Common myeloid progenitor, CD34-positive (primary cell): ENCODE measurements at places on chromosomes 7 and 10.

DNA sequence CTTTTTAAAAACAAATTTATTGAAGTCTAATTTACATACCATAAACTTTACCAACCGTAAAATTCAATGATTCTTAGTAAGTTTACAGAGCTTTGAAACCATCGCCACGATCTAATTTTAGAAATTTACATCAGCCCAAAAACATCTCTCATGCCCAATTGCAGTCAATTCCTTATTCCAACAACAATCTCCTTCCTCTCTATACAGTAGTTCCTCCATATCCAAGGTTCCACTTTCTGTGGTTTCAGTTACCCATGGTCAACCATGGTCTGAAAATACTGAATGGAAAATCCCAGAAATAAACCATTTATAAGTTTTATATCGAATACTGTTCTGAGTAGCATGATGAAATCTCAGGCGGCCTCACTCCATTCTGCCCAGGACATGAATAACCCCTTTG lies 183.4 kb upstream of the ADCY1 start:
- no peak for DNase-seq

GRCh38 chr10:129963641-129964501 lies at the start of gene EBF3:
TSS of gene EBF3 (minus strand) at chr10:129964274. CDS start at chr10:129963768, 506 bp downstream.
- DNase-seq: peak; percentile 69

- DNase-seq: peak; percentile 82
These were observed 81.9 kb upstream of the C1GALT1 start for GRCh38 chr7:7100432-7100849.

GRCh38 chr10:66982792-66983474 lies 57.1 kb downstream of the LRRTM3 start:
- DNase-seq: no peak

DNA sequence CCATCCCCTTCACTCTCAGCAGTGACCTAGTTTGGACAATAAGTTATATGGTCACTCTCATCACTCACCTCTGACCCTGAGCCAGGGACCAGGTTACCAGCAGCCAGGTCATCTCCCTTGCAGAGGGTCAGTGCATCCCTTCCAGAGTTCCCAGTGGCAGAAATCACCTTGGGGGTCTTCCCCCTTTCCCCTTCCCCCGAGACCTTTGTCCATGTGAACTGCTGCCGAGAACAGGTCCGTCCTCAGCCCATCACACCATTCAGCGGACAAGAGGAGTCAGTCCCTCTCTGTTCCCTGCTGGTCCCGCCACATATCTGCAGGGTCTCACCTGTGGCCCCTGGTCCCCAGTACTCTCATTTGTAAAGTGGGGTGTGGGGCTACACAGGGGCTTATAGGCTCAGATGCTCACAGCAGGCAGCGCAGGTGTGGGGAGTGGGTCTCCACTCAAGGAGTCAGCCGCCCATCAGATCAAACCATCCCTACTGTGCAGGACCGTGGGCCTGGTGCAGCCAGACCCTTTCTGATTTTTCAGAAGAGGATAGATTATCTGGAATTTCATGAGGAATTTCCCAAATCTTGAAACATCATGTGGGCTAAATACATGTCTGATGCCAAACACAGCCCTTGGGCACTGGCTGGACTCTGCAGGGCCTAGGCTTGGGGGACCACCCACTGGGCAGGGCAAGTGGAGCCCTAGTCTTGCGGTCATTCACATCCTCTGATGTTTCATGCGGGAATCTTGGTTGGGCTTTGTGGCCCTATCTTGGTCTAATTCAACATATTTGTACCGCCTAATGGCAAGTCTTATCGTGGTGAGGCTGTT lies 6.5 kb downstream of the DEPP1 start:
- DNase-seq: no peak

DNA sequence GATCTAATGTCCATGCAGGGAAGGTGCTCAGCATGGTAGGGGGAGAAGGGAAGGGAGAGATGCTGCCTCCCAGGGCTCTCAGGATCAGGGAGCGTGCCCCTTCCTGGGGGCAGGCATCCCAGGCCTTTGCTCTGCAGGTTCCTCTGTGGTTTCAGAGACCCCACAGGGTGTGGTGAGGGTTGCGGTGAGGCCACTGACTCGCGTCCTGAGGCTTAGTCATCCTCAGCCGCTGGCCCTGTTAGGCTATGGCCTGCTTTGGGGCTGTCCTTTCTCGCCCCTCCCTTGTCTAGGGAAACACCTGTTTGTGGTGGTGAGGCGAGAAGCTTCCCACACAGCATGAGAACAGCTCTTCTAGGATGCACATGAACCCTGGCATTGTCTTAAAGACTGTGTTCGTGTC lies 558.3 kb upstream of the FOXK1 start:
- peak; percentile 100 for DNase-seq

DNA sequence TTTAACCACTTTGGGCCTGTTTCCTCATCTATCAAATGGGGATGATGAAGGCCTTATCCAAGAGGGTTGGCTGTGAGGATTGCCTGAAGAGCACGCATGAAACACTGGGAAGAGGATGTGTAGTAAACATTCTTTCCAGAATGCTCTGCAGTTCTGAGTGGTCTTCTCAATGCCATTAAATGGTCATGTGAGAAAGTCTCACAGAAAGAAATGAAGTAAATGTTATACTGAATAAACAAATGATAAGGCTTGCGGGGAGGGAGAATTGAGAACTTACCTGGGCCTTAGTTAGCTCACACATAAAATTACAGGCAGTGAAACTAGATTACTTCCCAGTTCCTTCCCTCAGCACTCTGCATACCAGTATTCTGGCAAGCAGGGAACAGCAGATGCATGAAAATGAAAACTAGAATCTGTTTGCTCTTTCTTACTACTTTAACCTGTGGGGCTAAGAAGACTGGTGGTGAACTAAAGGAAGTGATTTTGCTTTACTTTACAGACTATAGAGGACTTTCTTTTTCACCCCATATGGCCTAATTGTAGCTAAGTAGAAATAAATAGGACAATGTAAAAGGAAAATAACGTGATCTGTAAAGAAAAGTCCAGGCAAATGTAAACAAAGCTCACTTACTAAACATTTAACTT lies 135.3 kb upstream of the CCDC6 start:
- DNase-seq: no peak

GRCh38 chr10:69321039-69321715 lies 42.9 kb downstream of the HK1 start:
- no peak for DNase-seq

GRCh38 chr10:76885816-76886215 lies 751.8 kb downstream of the KCNMA1 start:
- DNase-seq: no peak

- no peak for DNase-seq
These were observed 9.8 kb downstream of the CLRN3 start for GRCh38 chr10:127882801-127883459.

DNA sequence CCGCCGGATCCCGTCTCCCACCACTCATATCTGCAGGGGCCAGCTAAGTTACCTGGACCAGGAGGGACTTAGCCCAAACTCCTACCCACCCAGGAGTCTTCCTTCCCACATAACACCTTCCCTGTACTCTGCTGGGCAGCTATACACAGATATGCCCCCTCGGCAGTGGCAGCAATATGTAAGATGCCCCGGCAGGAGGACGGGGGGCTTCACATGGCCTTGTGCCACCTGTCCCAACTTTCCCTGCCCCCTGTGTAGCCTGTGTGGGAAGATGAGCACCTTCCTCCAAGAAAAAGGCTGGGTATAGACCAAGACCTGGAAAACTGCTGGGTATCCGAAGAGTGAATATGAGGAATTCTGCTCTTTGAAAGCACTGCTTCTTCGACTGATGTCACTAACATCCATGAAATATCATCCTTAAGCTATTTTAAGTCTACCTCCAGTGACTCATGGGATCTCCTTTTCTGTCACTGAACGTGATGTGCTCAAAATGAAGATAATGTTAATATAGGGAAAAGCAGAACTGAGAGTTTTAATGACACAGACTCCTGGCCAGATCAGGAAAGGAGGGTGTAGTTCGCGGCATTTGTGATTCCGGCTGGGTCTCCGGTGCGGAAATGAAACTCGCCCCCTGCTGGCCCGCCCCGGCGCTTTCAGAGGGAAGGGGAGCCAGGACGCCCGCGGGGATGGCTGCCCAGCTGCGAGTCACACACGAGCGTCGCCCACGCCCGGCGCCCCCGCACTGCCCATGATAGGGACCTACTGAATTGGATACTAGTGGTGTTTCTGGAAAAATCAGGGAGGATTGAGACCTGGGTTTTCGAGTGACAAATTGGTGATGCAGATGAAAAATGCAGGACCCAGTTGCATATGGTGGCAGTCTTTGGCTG lies 256.9 kb upstream of the NFE2L3 start:
- peak; percentile 91 for DNase-seq

- DNase-seq: no peak
These were observed 17.8 kb upstream of the PCBD1 start for GRCh38 chr10:70906031-70906783.

- DNase-seq: peak; percentile 40
These were observed 2.6 kb upstream of the RFC2 start for GRCh38 chr7:74256491-74257408.

GRCh38 chr7:28533267-28533666 lies 120.9 kb downstream of the CREB5 start:
- DNase-seq: no peak

GRCh38 chr7:64729089-64729848 lies 63.3 kb downstream of the ZNF107 start:
- DNase-seq: no peak

GRCh38 chr10:54665095-54665494 lies 135.9 kb downstream of the PCDH15 start:
- DNase-seq: no peak

GRCh38 chr10:101616415-101617101 lies 28.4 kb downstream of the DPCD start:
- no peak for DNase-seq

- DNase-seq: no peak
These were observed 2.7 kb downstream of the ASAH2 start for GRCh38 chr10:50248598-50248997.

DNA sequence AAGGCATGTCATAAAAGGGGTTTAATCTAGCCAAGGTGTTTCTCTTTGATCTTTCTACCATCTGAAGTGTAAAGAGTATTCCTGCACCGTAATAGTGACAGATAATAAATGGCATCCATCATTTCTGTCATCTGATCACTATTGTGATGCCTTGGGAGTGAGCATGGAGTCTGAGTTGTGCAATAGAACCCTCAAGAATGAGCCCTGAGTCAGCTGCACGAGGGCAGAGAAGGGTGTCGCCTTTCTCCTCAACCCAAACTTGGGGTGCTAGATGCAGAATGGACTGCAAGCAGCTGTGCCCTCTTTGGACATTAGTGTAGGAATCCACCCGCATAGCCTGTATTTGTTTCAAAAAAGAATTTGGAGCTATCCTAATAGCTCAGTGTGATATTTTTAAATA lies 115.2 kb downstream of the ZNF37A start:
- DNase-seq: no peak

- no peak for DNase-seq
These were observed 47.6 kb downstream of the FZD1 start for GRCh38 chr7:91311839-91312238.

DNA sequence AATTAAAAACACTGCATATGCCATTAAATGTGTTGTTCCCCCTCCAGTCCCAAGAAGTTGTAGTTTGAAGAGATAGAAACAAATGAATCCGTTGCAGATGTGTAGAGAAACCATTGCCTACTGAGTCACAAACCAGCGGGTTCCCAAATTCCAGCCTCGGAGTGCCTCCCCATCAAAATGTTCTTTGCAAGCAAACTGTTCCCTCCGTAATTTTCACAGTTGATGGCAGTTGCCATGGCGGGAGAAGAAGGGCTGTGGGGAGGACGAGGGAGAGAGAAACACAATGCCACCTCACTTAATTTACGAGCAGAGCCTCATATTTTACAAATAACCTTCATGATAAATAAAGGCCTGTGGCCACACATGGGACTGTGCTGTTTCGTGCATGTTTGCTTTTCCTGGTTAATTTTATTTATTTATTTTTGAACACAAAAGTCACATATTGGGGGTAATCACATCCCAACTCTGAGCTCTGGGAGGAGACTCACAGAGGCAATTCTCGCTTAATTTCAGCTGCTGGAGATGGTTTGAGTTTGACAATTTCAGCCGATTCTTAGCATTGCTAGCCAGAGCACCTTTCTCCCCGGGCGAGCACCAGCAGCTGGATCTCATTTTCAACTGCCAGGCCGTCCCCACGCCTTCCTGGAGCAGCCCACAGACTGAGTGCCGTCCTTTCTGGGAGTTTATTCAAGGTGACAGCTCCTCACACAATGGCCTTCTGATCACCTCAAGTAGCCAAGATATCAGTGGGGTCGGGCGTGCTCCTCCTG lies 1084.2 kb downstream of the KCNMA1 start:
- no peak for DNase-seq

GRCh38 chr10:6187278-6187677 lies 15.5 kb upstream of the PFKFB3 start:
- no peak for DNase-seq

DNA sequence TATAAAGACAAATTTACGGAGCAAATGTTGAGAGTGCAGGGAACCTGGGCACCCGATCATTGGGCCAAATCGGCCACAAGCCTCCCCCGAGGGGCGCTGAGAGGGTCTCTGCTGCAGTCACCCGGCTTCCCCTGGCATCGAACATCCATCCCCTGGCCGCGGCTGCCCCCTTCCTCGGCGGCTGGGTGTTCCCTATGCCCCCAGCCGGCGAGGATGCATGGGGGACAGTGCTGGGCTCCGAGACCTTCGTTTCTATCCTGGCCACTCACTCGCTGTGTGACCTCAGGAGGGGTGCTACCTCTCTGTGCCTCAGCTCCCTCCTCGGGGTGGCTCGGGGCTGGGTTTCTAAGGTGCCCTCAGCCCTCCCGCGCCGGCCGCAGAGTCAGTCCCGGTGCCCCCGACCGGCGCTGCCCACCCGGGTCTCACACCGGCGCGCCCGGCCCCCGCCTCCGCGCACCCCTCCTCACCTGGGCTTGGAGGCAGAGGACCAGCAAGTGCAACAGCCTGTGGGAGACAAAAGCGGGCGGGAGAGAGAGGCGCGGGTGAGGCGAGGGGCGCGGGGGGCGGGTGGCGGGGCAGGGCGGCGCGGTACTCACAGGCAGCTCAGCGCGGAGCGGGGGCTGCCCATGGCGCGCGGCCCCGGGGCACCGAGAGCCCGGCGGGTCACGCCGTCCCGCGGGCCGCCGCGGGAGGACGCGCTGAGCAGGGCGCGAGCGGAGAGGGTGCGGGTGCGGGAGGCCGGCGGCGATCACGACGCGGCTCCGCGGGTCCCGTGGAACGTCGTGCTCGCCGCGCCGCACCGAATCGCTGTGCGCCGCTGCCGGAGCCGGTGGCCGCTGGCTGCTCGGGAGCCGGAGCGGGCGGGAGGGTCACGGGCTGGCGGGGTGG lies at the start of gene FGF8:
Gene FGF8 (minus strand): TSS at position 842 of the 888 bp plus-strand sequence. CDS start 214 bp downstream, at position 628.
- no peak for DNase-seq

GRCh38 chr10:306007-306674 lies 170.9 kb downstream of the ZMYND11 start:
- peak; percentile 47 for DNase-seq

DNA sequence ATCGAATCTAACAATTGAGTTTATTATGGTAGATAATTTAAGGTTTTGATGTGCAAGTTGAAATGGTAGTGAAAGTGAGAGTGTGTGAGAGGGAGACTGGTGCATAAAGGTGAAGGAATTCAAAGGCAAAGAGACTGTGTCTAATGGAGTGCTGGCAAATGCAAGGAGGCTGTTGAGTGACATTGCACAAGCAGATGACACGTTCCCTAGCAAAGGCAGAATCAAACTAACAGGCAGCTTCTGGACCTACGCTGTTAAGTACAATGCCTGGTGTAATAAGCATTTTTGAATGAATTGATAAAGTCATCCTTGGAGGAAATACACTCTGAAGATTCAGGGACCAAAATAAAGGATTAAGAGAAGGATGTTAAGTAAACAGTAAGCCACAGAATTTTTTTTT lies 11.7 kb upstream of the GPR141 start:
- DNase-seq: no peak

- DNase-seq: peak; percentile 30
These were observed 6.6 kb upstream of the FEZF1 start for GRCh38 chr7:122311050-122311700.

GRCh38 chr10:100986952-100987684 lies at the start of the genes MRPL43 and TWNK:
TSS of gene MRPL43 (minus strand) at chr10:100987497. CDS start at chr10:100987443, 54 bp downstream.
TSS of gene TWNK (plus strand) at chr10:100987543. CDS start at chr10:100988211, 668 bp downstream.
- DNase-seq: peak; percentile 82
